ENCODE measurements at places on chromosomes 6 and 20.

DNA sequence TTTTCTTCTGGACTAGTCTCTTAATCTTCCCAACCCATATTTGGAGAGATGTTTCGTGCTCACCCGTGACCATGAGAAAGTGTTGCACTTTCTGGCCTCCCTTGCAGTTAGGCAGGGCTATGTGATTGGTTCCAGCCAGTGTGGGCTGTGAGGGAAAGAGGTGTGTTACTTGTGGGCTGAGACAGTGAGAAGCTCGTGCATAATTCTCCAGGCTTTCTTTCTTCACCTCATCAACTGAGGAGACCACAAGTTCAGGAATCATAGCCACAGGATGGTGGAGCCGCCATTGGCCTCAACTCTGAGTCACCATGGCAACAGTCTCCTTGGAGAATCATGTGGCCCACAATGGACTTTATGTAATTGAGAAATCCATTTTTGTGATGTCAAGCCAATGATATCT is 57.5 kb upstream of the FUCA2 start:
- no peak for DNase-seq

GRCh38 chr6:96651816-96652215 is 88.9 kb downstream of the FHL5 start:
- DNase-seq, result no peak

- DNase-seq, result no peak
Measured at GRCh38 chr6:558089-558488, 98.8 kb downstream of the HUS1B start.

DNA sequence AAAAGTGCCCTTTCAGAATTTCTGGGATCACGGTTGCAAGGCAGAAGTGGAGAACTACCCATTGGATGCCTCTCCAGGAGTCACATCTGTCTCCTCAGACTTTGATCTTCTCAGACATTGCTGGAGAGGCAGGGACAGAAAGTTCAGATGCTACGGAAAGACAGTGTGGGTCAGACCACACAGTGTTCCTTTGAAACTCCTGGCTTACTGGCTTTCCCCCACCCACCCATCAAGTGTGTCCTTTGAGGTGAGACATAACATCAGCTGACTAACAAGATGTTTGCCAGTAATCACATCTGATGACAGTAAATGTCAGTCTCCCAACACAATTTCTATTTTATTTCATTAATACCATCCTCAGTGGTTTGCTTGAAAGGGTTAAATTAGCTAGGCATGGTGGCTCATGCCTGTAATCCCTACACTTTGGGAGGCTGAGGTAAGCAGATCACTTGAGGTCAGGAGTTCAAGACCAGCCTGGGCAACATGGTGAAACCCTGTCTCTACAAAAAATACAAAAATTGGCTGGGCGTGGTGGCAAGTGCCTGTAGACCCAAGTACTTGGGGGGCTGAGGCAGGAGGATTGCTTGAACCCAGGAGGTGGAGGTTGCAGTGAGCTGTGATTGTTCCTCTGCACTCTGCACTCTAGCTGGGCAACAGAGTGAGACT is 67.2 kb upstream of the SNX9 start:
- no peak for DNase-seq

DNA sequence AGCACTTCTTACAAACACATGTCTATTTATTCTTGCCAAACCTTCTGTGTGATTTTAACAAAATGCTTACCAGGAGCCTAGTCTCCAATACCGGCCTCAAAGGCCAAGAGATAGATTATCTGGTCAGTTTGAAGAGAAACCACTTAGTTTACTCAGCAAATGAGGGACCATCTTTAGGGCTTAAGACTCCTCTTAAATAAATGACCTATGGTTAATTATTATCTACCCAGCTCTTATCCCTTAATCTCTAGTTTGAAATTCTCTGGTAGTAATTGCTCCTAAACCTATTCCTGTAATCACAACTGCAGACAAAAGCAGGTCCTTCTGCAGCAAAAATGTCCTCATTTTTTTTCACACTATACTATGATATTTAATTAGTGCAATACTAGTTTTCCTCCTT is 301.8 kb downstream of the KIF16B start:
- DNase-seq, result no peak

GRCh38 chr6:142819603-142820337 is 125.2 kb downstream of the HIVEP2 start:
- DNase-seq, result peak; percentile 53

DNA sequence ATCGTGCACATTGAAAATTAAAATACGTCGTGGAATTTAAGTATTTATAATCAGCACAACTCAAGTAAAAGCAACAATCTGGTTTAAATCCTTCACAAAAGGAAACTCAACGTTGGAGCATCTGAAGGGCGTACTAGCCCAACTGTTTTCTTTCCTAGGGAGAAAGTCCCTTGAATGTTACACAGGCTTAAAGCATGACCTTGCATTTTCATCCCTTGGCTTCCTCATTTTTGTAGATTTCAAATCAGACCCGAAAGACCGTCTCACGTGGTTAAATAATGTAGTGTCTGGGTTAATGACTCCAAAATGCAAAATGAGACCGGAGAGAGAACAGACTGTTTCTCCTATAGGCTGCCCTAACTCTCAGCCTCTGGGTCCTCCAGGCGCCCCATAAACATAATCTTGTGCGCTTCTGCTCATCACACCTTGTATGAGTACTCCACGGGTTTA is 249.2 kb upstream of the RREB1 start:
- DNase-seq, result no peak

DNA sequence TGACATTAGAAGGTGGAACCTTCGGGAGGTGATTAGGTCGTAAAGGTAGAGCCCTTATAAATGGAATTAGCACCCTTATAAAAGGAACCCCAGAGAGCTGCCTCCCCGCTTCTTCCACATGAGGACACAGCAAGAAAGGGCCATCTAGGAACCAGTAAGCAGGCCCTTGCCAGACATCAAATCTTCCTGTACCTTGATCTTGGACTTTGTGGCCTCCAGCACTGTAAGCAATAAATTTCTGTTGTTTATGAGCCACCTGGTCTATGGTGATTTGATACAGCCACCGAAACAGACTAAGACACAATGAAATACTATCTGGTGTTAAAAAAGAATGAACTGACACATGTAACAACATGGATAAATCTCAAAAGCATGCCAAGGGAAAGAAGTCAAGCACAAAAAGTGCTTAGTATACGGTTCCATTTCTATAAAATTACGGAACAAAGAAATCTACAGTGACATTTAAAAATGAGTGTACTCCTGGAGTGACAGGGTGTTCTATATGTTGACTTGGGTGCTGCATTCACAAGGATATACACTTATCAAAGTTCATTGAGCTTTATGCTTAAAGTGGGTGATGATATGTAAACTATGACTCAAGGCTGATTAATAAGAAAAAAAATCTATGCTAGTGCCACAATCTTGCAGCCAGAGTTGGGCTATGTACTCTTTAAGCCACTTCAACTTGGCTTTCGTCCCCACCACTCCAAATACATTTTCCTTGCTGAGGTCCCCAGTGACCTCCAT is 18.4 kb downstream of the SERPINB1 start:
- no peak for DNase-seq

DNA sequence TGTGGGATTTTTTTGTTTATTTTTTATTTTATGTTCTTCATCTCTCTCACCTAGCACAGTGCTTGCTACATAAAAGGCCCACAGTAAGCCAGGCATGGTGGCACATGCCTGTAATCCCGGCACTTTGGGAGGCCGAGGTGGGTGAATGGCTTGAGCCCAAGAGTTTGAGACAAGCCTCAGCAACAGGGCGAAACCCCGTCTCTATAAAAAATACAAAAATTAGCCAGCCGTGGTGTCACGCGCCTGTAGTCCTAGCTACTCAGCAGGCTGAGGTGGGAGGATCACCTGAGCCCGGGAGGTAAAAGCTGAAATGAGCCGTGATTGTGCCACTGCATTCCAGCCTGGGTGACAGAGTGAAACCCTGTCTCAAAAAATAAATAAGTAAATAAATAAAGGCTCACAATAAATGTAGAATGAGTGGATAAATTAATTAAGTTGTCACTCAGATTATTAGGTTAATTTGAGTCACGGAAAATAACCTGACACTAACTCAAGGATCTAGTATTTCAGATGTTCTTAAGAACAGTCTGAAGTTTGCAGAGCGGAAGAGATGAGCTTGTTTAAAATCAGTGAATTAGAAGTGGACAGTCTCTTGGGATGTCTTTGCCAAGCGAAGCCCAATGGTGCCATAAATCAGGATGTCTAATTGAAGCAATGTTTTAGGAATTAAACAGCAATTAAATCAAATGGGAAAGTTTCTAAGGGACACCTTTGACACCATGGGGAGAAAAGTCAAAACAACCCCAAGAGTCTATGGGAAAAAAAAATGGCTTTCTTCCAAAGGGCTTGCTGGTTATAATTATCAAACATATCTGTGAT is 214.4 kb downstream of the ZNF217 start:
- no peak for DNase-seq

DNA sequence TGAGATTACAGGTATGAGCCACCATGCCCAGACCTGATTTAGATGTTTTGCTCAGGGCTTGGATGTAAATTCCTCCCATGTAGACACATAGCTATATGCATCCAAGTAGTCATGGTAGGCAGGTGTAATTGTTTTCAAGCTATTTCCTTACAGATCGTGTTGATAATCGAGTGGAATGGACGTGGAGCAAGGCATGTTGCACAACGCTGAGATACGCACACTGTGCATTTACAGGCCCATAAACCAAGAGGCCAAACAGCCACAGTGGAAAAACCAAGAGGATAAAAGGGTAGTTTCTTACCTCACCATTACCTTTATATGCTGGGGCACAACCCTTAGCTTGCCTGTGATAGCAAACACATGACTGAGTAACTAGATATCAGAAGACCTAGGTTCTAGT is 51.0 kb upstream of the ADGRF1 start:
- DNase-seq, result no peak

All from CD8-positive, alpha-beta memory T cell (primary cell).